B cell (primary cell): ENCODE measurements at places on chromosomes 2 and 18.

- DNase-seq, result no peak
These were observed 88.7 kb downstream of the ADAM23 start for GRCh38 chr2:206531996-206532543.

GRCh38 chr2:19963386-19963785 is 26.5 kb downstream of the WDR35 start:
- DNase-seq, result no peak

GRCh38 chr2:68466778-68467076 is 367 bp downstream of the FBXO48 start:
- DNase-seq, result no peak

DNA sequence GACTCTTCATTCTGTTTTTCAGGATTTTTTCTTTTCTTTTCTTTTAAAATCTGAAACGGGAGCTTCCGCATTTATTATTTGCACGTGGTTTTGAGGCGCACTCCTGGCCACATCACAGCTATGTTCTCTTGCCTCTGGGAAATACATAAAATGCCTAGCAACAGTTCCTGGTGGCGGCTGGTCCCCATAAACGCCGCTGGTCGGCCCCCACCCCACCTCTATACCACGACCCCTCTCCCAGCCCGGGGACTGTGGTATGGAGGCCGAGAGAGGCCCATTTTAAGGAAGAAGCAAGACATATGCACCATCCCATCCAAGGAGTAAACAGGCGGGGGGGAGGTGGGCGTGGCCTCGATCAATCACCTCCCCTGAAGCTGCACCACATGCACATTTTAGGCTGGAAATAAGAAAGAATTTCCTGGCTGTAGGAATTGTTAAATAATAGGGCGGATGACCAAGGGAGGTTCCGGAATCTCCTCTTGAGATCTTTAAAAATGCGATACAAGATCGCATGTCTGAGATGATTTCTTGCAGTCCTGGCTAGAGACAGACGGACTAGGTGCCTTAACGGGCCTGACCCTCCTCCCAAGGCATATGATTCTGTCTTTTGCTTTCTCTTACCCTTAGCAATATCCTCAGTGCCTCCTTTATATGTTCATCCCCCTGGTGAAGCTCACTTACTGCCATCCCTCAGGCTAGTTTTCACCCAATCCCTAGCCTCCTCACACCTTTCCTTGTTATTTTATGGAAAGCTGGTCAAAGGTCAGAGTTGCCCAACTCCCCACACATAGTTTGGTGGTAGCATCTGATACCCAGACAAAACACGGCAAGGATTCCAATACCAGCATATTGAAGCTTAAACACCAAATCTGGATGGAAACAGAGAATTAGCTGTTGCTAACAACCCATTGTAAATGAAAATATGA is 82.4 kb downstream of the BCL2 start:
- DNase-seq, result no peak

DNA sequence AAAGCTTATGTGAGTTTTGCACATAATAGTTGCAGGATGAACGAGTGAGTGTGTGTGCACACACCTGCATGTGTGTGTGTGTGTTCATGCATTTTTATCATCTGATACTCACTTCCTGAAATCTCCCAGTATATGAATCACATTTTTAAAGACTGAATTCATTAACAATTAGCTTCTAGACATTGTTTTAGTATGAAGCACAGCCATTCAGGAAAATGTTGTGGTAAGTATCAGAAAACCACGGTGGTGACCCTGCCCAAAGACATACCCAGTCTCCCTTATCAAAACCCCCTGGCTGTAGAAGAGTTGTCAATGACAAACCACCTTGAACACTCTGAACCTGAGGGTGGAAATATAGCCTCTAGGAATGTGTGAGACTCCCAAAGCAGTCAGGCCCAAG is 220.8 kb downstream of the ALK start:
- no peak for DNase-seq

DNA sequence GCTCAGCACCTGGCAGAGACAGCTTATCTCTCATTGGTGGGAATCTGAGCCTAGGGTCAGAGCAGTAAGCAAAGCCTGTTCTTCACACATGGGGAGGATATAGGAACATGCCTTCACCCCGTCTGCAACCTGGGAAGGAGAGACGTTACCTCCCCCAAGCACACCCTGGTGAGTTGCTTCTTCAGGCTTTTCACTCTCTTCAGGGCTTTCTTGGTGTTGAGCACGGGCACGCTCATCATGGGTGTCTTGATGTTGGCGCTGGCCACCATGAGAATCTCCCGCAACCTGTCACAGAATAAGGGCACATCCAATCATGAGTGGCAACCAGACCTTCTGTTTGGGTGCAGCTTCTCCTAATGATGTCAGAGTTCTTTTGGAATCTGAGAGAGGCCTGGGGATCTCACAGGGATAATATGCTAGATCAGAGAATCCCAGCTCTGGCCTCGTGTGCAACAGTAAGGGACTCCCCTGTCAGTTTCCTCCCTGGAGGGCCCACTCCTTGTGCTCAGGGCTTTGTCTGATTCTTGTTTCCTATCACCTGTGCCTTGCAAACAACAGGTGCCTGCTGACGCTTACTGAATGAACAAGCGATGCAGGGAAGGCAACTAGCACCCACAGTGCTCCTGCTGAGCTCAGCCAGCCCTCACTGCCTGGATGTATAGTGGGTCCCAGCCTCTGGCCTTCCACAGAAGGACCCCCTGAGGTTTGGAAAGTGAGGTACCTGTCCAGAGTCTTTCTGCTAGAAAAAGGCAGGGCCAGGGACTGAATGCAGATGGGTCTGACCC is 66.3 kb downstream of the POLR1A start:
- DNase-seq, result no peak

- no peak for DNase-seq
These were observed 636.7 kb upstream of the SYT4 start for GRCh38 chr18:43914018-43914417.

DNA sequence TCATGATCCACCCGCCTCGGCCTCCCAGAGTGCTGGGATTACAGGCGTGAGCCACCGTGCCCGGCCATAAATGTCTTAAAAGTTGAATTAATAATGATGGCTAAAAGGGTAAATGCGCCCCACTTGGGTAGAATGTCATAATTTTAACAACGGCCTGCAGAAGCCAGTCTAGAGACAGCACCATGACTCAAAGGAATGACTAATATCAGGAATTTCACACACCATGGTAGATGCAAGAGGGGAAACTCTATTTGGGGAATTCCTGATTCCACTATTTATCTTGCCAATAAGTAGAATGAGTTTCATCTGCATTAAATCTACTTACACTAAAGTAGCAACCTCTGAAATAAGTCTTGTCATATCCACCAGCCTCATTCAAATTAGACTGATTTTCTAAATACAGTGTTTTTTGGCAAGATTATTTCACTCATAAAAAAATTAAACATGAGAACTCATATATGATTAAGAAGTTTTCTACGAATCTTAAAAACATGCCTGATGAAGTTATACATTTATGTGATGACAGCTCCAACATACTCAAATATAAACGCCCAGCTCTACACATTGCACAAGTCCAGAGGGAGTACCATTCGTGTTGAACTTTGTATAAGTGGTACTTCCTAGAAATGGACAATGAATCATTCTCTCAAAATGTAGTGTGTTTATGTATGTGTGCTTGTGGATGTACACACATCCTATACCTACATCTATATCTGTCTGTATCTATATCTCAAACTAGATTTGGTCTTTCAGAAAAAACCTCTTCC is 309.7 kb downstream of the IRS1 start:
- no peak for DNase-seq

- DNase-seq, result no peak
These were observed 6.4 kb upstream of the BOK start for GRCh38 chr2:241551998-241552737.

GRCh38 chr2:95024960-95025405 is 525 bp upstream of the MAL start:
- no peak for DNase-seq

- DNase-seq, result no peak
These were observed 236.4 kb downstream of the ALPK2 start for GRCh38 chr18:58392324-58393000.

DNA sequence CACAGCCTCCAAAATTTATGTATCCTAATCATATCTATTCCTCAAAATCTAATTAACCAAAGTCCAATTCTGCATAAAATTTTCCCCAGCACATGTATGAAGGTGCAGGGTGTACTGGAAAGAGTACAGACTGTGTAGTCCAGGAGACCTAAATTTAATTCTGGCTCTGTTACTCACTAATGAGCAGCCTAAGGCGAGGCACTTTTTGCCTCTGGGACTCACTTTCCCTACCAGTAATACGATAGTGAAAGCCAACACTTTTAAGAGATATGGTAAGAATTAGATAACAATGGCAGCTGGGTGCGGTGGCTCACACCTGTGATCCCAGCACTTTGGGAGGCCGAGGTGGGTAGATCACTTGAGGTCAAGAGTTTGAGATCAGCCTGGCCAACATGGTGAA is 177.7 kb downstream of the PIEZO2 start:
- DNase-seq, result no peak

DNA sequence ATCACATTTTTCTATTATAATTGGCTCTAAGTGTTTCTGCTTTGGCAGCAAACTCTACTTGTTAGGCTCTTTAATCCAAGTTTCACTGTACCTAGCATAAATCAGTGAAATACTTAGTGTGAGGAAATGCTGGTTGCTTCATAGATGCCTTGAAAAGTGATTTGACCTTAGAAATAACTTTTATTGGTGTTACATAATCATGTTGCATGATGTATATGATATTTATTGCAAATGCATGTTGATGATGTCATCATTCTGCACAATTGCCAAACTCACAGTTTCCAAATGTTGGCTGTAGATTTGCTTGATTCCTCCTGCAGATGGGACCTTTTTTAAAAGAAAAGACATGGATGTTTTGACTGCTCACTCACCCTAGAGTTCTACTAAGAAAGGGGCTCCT is 137.6 kb upstream of the BCL2L11 start:
- DNase-seq, result no peak

GRCh38 chr2:191215666-191216065 is 29.5 kb upstream of the MYO1B start:
- DNase-seq, result no peak

DNA sequence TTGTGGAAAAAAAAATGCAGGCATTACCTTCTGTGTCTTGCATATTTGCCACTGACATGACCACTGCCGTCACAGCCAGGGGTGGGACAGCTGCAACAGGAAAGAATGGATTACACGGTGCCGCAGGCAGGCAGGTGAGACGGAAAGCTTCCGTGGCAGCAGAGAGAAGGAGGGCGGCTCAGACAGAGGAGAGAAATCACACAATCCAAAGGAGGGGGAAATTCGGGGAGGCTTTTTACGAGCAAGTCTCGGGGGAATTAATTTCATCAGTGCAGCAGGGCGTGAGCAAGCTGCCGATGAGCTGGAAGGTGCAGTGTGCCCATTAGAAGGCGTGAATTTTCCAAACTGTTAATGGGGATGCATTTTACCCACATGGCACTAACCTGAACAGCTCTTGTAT is 234.8 kb upstream of the PXDN start:
- DNase-seq, result no peak

DNA sequence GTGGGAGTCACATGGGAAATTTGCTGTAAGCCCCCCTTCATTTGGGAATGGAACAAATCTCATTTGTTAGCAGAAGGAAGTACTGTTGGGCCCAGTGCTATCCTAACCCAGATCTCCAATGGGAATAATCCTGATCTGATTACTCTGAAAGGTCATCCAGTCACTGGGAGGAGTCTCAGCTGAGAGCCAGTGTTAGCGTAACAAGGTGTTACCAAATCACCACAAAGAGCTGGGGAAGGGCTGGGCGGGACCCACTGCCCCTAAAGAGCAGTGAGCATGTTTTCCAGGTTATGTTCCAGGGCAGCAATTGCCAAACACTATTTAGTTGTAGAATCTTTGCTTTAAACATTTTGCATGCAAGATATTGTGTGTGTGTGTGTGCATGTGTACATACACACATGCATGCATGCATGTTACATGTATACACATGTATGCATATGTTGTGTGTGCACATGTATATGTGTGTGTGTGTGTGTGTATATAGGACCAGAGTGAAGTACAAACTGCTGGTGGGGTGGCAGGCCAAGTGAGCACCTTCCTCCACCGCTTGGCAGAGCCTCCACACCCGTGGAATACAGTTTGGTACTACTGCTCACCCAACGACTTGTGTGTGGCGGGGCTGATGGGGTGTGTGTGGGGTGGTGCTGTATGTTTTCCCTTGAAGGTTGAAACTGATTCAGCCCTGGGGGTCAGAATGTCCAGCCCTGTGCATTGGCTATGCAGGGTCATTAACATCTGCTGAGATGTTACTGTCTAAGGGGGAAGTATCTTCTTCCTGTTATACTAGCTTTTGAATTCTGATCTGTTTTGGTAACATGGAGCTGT is 15.2 kb downstream of the INPP5D start:
- no peak for DNase-seq

DNA sequence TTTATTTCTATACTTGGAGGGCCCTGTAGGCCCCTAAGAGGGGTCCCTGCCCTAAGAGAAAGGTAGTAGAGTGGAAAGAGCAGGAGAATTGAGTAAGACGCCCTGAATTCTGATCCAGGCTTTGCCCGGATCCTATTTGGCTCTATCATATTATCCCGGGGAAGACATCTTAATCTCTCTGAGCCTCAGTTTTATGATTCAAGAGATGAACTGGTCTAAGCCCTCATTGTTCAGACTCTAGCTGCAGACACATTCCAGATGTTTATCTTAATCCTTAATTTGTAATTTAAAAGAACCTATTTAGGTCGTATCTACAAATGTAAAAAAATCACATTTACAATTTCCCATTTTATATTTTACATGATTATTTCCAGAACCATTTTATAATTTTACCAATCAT is 220.1 kb downstream of the AGPS start:
- DNase-seq, result no peak

DNA sequence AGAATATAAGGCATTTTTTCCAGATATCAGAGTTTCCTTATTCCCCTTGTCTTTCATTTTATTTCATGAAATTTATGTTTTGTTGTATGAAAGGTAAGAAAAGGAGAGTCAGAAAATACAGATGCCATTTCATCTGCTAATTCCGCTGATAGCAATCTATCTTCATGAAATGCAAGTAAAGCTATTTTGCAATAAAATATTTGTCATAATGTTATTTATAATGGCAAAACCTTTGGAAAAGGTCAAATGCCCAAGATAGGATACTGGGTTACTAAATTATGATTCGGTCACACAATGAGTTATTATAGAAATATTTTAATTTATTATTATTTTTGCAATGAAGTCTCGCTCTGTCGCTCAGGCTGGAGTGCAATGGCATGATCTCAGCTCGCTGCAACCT is 124.2 kb downstream of the SPP2 start:
- no peak for DNase-seq

DNA sequence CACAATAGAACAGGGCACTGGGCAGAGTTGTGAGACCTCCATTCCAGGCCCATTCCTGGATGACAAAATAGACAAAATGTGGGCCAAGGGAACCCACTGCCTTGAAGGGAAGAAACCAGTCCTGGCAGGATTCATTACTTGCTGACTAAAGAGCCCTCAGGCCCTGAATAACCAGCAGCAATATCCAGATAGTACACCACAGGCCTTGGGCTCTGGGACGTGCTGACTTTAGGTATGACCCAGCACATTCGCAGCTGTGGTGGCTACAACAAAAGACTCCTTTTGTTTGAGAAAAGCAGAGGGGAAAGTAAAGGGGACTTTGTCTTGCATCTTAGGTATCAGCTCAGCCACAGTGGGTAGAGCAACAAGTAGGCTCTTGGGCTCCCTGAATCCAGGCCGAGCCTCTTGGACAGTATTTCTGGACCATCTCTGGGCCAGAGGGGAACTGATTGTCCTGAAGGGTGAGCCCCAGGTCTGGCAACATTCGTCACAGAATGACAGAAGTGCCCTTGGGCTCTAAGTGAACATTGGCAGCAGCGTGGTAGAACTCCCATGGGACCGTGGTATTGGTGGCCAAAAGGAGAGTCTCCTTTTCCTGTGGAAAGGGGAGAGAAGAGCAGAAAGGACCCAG is 89.9 kb upstream of the CD226 start:
- no peak for DNase-seq
